ENCODE measurements at places on chromosomes 16 and 17.

DNA sequence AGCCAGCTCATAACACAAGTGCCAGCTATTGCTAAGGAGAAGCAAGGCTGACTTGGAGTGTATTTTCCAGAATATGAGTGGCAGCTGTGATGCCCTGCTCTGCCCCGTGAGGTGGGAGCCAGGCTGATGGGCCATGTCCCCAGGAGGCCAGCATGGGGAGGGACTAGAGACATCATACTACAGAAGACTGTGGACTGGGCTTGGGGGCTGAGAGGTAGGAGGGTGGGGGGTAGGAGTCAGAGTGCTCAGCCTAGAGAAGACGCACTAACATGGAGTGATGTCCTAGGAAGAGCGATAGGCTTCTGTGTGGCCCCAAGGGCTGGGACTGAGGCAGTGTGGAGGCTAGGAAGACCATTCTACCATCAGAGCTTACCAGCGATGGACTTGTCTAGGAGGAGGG is 143.7 kb downstream of the WSCD1 start:
- DNase-seq = no peak

GRCh38 chr16:27174007-27174406 is 29.3 kb upstream of the KDM8 start:
- no peak for DNase-seq

DNA sequence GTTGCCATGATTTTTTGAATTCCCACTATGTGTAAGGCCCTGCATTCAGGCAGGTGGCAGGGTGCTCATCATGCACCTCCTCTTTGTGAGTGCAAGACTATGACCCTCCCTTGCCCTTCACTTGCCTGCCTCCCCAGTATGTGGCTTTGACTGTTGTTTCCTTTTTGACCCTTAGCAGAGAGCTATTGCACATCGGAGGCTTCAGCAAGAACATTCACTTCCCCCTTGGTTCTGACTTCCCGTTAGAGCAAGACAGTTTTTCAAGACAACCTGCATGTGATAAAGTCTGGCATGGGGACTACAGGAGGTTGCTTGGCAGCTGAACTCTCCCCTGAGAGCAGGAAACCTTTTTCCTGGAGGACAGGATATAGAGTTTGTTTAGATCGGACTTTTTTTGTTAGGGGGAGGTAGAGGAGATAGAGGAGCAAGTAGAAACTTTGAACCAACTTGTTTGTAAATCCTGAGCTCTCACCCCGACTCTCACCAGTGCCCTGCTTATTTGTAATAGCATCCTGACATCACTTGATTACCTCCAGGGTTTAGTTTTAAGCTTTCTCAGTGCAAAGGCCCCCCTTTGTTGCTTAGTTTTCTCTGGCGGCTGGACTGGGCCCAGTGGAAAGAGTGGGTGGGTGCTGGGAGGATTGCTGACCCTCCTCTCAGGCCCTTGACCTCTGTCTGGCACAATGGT is 34.3 kb downstream of the LIMD2 start:
- no peak for DNase-seq

- DNase-seq = no peak
These were observed 107.6 kb upstream of the CHMP6 start for GRCh38 chr17:80883831-80884735.
